Fibroblast of the aortic adventitia (primary cell): ENCODE measurements at places on chromosomes 6 and 20. TPM values are rescaled to one million over a fixed set of nuclear protein-coding genes. Genes with fewer than 3 reads are reported as not detected.
A peak's percentile ranks its signal among the peaks of the same experiment; 100 is the strongest.

GRCh38 chr6:54515013-54515412 lies 206.8 kb downstream of the TINAG start:
- peak; percentile 4 for DNase-seq

Gene KIZ
- total RNA-seq, result 19.4 and 55.3 TPM in 2 replicates

Gene MUCL3
- under 0.01 TPM in 1 of 2 replicates, not detected in the other for total RNA-seq

- no peak for DNase-seq
These were observed 369.4 kb upstream of the HS3ST5 start for GRCh38 chr6:114712129-114712662.

GRCh38 chr6:55913228-55914195 lies 38.1 kb upstream of the BMP5 start:
- peak; percentile 63 for DNase-seq

Gene EPPIN
- not detected in 2 replicates for total RNA-seq

DNA sequence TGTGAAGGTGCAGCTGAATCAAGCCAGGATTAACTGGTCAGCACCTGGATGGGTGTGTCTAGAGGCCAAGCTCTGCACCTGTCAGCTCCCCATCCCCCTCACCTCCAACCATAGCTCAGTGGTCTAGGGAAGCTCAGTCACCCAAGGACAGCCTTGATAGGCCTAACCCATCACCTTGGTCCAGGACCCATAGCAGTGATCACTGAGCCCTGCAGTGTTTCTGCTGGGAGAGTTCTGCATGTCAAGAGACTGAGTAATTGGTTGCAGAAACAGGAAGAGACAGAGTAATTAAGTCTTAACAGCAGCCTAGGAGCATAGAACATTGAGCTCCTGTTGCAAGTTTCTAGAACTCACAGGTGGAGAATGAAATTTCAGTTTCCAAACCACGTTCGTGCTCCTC lies 18.7 kb upstream of the RALGAPB start:
- DNase-seq, result no peak

DNA sequence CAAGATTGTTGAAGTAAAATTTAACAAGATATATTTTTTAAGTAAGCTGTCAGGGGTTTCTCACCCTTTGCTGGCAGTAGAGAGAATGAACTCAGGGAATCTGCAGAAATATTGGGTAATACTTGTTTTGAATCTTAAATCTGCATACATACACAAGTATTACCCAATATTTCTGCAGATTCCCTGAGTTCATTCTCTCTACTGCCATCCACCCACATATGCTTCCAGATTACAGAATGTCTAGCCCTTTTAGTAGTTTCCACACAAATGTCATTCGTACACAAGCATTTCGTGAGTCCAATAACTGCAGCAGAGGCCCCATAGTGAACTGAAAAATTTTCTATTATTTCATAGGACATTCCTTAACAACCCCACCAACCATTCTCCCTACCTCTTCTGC lies 69.6 kb upstream of the TNFRSF21 start:
- DNase-seq, result no peak

DNA sequence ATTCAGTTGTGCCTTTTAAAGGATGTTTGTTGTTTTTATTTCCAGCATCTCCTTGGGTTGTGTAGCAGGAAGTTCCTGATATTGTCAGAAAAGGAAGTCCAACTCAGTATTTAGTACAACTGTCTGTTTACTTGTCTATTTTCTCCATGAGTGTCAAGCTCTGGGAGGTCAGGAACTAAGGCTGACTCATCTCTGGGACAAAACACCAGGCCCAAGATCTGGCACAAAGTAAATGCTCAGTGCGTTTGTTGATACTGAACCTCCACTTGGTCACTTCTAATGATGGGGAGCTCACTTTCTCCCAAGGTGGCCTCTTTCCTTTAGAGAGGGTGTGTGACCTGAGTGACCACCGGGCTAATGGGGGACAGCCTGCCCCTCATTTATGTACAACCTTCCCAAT lies 12.6 kb upstream of the PIGU start:
- no peak for DNase-seq

- peak; percentile 33 for DNase-seq
These were observed 802 bp downstream of the HDAC2 start for GRCh38 chr6:113969888-113970804.

Gene SLC12A5
- not detected in 2 replicates for total RNA-seq

GRCh38 chr6:17093686-17094085 lies 8.2 kb upstream of the STMND1 start:
- DNase-seq, result no peak

Gene BPIFB1
- not detected in 2 replicates for total RNA-seq

Gene PROKR2
- not detected in 2 replicates for total RNA-seq

GRCh38 chr6:3612341-3613041 lies 139.0 kb downstream of the PXDC1 start:
- peak; percentile 81 for DNase-seq
